ENCODE measurements at places on chromosomes 11 and 22.

DNA sequence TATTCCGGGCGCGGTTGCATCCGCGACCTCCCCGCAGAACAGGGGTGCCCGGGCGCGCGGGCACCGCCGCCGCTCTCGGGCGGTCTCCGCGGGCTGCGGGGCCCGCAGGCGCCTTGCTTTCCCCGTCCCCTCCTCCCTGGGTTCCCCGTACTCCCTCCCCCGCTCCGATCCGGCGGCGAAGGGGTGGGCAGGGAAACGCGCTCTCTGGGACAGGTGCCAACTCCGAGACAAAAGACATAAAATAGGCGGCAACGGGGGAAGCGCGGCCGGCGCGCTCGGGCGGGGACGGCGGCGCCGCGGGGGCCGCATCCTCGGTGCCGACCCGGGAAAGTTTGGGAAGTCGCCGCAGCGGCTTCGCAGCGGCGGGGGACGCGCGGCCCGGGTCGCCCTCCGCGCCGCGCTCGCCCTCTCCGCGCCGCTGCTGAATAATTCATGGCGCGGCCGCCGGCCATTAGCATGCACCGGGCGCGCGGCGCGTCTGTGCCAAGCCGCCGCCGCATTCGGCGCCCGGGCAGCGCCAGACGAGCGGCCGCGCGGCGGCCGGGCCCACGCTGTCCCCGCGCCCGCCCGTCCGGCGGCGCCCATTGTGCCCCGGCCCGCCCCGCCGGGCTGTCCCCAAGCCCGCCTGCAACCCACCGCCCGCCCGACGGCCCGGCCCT, 78.7 kb upstream of the PPARA start:
- peak; percentile 91 for DNase-seq

- DNase-seq: no peak
Measured at GRCh38 chr22:43851058-43851978, 11.0 kb downstream of the SULT4A1 start.

DNA sequence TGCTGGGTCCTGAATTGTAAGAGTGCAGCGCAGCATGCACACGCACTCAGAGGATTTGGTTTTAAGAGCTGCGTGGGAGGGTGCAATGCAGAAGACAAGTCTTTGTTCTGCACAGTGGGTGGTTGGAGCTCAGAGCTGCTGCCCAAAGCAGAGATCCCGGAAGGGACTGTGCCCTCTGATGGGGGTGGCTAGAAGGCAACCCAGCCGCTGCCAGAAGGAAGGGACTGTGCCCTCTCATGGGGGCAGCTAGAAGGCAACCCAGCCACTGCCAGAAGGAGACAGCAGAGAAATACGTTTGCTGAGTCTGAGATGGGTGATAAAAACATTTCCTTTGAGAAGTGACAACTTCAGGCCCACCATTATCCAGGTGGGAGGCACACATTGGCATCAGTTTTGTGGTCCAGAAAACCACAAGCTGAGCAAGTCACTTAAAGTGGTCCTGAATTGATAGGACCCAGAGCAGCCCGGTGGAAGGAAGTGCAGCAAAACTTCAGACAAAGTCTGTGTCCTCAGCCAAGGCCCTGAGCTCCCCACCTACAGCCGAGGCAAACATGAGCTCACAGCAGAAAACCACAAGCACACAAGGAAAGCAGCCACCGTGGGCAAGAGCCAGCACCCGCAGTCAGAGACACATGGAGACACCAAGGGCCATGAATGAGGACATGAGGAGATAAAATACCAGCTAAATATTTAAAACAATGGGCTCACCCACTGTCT, 4.3 kb downstream of the KRTAP5-6 start:
- no peak for DNase-seq

- no peak for DNase-seq
Measured at GRCh38 chr22:37599153-37599552, 9.5 kb upstream of the GGA1 start.

GRCh38 chr11:73359930-73360742, 16.1 kb upstream of the RELT start:
- DNase-seq: peak; percentile 31

GRCh38 chr22:21968452-21969129, 14.0 kb downstream of the TOP3B start:
- no peak for DNase-seq
